NCI-H187 (cell line): ENCODE measurements at places on chromosomes 1 and 21.

DNA sequence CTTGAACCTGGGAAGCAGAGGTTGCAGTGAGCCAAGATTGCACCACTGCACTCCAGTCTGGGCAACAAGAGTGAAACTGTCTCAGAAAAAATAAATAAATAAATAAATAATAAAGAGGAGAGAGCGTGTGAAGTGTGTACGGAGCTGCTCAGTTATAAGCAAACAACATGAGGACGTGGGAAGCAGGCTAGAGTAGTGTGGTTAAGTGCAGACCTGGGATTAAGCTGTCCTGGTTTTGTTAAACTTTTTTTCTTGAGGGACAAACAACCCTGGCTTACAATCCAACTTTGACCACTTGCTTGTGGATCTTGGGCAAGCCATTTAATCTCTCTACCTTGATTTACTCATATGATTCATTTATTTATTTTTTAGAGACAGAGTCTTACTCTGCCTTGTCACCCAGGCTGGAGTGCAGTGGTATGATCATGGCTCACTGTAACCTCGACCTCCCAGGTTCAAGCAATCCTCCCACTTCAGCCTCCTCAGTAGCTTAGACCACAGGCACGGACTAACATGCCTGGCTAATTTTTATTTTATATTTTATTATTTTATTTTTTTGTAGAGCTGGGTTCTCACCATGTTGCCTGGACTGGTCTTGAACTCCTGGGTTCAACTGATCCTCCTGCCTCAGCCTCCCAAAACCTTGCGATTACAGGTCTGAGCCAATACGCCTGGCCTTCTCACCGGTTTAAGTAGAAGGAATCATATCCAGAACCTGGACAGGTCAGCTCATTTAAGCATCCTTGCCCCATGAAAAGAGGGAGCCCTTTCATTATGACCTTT lies 52.7 kb downstream of the RPS6KA1 start:
- DNase-seq: no peak

- no peak for DNase-seq
Measured at GRCh38 chr1:66981679-66982078, 56.9 kb downstream of the MIER1 start.

DNA sequence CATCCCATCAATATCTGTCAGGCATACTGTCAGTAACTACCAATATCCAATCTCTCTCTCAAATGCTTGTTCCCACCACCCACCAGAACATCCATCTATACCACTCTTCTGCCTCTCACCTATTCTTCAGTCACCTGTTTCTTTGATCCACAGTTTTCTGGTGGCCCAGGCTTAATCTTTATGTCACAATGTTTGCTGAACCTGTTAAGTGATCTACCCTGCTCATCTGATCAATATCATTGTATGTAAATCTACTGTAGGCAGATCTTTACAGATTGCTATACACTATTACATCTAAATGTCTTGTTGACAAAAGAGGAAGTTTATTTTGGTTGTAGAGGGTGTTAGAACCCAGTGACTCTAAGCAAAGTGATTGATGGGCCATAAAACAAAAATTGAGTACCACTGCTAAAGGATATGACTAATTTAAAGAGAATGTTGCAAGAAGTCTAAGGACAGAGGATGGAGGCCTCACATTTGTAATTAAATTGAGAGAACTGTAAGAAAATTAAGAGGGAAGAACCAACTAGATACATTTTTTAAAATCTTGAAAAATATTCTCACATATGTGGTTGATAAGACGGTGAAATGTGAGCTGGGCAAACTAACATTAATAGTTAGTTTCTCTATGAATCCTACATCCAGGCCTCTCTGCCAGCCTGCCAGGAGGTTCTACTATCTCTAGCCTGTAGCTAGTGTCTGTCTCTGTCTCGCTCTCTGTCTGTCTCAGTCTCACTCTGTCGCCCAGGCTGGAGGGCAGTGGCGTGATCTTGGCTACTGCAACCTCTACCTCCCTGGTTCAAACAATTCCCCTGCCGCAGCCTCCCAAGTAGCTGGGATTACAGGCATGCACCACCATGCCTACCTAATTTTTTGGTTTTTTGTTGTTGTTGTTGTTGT lies 34.1 kb downstream of the EGLN1 start:
- no peak for DNase-seq

GRCh38 chr1:36947384-36947783 lies 86.9 kb downstream of the GRIK3 start:
- no peak for DNase-seq

GRCh38 chr1:153544453-153545066 lies 1.0 kb downstream of the S100A4 start:
- DNase-seq: no peak

DNA sequence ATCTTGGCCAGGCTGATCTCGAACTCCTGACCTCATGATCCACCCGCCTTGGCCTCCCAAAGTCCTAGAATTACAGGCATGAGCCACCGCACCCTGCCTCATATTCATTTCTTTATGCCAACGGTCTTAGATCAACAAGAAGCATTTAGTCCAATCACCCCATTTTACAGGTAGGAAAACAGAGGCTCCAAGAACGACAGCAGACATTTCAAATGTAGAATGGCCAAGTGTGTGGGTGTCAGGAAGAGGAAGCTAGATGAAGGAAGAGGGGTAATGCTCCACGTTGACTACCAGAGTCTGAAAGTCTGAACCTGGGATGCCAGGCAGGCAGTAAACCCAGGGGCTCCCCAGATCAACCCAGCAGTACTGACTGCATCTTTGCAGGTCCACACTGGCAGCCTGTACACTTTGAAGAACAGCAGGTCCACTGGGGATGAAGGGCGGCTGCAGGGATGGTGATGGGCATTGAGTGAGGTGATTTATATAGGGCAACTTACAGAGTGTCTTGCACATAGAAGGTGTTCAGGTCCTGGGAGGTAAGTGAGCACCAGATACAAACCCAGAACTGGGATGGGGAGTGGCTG lies 120.2 kb downstream of the EPHB2 start:
- DNase-seq: no peak

DNA sequence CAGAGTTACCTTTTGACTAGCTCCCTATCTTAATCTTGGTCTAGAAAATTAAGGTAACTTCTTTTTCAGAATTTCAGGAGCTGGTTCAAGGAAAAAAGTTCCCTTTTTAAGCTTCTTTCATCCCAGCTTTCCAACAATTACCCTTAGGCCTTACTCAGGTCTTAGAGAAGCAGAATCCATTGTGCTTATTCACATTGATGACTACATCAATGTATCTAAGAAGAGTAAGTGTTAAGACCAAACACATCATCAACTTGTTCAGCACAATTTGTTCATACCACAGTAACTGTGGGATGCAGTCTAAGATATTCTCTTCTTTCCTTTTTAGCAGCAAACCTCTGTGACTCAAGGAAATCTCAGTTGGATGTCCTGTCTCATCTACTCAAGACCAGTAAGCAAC lies 4.1 kb downstream of the MRPL9 start:
- DNase-seq: no peak

DNA sequence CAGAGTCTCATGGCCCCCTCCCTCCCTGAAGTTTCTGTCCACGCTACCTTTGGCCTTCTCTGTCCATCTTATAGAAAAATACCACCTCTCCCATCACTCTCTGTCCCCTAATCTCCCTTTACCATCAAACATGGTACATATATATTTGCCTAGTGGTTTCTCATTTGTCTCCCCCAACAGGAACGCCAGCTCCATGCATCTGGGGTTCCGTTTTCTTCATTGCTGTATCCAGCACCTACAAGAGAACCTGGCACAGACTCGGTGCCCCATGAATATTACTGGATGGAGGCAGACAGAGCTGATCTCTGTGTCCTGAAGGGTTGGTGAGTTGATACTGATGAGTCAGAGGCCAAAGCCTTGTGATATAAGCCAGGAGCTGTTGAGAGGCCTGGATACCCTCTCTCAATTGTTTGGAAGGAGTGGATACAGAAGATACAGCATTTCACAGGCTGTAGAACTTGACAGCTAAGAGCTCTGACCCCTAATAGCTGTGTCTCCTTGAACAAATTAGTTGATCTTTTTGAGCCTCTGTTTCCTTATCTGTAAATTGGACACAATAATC lies 21.9 kb downstream of the HEYL start:
- no peak for DNase-seq

- DNase-seq: no peak
Measured at GRCh38 chr1:214422137-214422671, 129.2 kb downstream of the PTPN14 start.

GRCh38 chr1:55418208-55419000 lies 203.2 kb upstream of the USP24 start:
- DNase-seq: no peak

DNA sequence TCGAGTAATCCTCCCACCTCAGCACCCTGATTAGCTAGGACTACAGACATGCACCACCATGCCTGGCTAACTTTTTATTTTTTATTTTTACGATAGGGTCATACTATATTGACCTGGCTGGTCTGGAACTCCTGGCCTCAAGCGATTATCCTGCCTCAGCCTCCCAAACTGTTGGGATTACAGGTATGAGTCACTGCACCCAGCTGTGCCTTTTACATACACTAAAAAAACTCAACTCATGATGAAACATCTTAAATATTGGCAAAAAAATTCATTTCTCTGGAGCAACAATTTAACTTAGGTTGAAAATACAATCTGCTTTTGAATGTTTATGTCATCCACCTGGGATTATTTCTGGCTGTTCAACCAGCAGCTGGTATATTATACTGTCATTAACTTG lies 598.3 kb upstream of the ZP4 start:
- DNase-seq: no peak

DNA sequence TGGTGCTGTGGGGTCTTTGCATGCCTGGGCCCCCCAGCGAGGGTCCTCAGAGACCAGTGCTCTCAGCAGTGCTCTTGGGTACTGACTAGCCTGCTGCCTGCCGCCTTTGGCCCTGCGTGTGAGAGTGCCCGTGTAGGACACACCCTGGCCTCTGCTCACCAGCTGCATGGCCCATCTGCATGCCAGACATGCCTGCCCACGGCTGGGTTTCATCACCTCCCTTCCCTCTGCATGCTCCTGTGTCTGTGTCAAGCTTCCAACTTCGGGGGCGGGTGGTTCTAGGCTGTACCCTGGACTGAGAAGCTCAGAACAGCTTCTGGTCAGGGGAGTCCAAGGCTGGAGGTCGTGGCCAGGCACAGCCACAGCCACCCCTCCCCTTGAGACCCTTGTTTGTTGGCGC lies 56.9 kb downstream of the PTPRF start:
- no peak for DNase-seq
